ENCODE measurements at places on chromosomes 7 and 10. TPM values are rescaled to one million over a fixed set of nuclear protein-coding genes. Genes with fewer than 3 reads are reported as not detected.

The CYP26C1 gene
- total RNA-seq, result not detected

The AGAP9 gene
- total RNA-seq, result 2.1 TPM

GRCh38 chr10:127157506-127158200 is 38.7 kb downstream of the INSYN2A start:
- H3K27me3 ChIP-seq, result no peaks in the 10 kb centered on the region
- H3K36me3 ChIP-seq, result no peaks in the 10 kb centered on the region
- no peak overlapping the region for H3K4me3 ChIP-seq
- H3K4me1 ChIP-seq, result no peaks in the 10 kb centered on the region
- no peak for DNase-seq
- no peak overlapping the region for H3K27ac ChIP-seq

DNA sequence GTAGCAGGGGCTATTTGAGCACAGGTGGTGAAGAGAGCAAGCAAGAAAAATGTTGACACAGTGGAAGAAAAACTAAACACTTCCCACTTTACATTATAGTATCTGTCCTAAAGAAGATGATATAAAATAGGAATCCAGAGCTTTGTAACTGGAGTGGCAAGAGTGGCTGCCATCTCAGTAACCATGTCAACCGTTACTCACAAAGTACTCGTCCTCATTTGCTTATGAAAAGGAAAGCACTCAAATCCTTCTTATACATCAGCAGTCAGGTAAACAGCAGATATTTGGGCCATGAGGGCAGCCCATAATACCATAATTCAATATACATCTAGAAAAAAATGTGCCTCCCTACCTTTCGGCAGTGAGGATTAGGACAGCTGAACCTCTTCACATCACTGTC is 70.1 kb downstream of the RNF216 start:
- no peak for DNase-seq
- no peak overlapping the region for H3K27ac ChIP-seq
- peaks cover 32% of the 10 kb centered on the region for H3K36me3 ChIP-seq
- no peaks in the 10 kb centered on the region for H3K27me3 ChIP-seq

Data from activated naive CD8-positive, alpha-beta T cell treated with anti-CD3 and anti-CD28 coated beads for 36 hours (primary cell).